ENCODE measurements at places on chromosomes 11 and 22.

DNA sequence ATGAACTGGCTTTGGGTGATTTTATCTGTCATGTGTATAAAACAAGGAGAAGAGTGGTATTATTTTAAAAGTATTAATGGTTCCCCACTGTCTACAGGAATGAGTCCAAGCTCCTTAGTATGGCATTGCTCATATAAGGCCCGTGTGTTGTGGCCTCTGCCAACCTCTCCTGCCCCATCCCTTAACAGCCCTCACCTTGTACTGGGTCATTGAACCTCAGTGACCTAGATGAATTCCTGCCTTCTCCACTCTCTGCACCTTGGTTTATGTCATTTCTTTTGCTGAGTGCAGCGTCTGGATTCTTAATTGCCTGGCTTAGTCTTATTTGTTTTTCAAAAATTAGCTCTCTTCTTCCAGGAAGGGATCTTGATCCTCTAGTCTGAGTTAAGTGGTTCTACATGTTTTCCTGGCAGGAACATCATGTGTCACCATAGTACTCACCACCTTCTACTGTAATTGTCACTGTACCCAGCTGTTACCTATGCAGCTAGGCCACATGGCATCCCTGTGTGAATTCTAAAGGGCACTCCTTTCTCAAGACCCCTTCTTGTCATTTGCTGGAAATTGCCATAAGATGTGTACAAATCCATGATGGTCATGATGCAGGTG is 36.2 kb upstream of the POGLUT3 start:
- no peak for DNase-seq

- no peak for DNase-seq
Measured at GRCh38 chr11:108237058-108237481, 14.2 kb downstream of the ATM start.

GRCh38 chr11:19422276-19422675 is 181.5 kb upstream of the E2F8 start:
- no peak for DNase-seq

DNA sequence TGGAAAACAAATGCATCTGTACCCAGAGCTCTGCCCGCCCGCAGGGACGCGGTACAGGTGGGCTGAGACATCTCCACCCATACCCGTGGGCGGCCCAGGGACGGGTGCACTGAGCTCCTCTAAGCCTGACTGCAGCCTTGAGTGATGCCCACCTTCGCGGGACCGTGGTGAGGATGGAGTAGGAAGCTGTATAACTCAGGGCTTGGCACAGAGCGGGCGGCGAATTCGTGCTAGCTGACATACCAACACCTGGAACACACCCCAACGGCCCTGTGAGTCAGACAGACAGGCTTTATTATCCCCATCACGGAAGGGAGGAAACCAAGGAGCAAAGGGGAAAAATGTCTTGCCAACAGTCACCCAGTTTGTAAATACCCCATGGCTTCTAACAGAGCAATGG is 61.9 kb downstream of the SMCO4 start:
- DNase-seq: no peak

DNA sequence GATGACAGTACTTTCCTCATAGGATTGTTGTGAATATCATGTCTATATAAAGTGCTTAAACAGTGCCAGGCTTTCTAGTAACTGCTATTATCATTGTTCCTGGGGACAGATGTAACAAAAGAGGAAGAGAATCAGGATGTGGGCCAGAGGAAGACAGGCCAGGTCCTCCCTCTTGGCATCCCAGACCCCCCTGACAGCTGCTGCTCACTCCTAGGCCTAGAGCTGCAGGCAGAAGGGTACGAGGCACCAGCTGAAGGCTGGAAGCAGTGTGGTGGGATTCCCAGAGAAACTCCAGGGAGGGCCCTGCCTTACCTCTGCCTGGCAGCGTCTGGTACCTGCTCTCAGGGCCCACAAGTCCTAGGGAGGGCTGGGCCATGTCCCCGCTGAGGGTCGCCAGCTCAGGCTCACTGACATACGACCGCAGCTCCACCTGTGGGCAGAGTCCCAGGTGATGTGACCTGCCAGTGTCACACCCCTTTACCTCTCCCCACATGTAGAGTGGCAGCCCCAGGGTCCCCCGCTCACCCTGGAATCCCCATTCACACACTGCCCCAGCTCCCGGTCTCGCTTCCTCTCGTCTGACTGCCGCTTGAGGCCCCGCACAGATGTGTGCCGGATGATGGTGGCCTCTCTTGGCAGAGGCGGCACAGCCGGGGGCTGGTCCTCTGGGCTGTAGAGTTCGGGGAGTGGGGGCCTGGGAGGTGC is 52.2 kb downstream of the C11orf58 start:
- DNase-seq: no peak

GRCh38 chr22:49088801-49089791 is 738.6 kb downstream of the BRD1 start:
- no peak for DNase-seq

- no peak for DNase-seq
Measured at GRCh38 chr22:16912281-16912680, 87.1 kb upstream of the XKR3 start.

Data from stimulated activated CD4-positive, alpha-beta T cell treated with anti-CD3 and anti-CD28 coated beads, TNF-alpha, amount 100 ng/mL, for 4 hours (primary cell).